ENCODE measurements at places on chromosomes 6 and 20.

GRCh38 chr20:1002682-1003561 is 811 bp upstream of the RSPO4 start:
- no peak for DNase-seq

- peak; percentile 16 for DNase-seq
These were observed 560 bp downstream of the YTHDF1 start for GRCh38 chr20:63215101-63216040.

DNA sequence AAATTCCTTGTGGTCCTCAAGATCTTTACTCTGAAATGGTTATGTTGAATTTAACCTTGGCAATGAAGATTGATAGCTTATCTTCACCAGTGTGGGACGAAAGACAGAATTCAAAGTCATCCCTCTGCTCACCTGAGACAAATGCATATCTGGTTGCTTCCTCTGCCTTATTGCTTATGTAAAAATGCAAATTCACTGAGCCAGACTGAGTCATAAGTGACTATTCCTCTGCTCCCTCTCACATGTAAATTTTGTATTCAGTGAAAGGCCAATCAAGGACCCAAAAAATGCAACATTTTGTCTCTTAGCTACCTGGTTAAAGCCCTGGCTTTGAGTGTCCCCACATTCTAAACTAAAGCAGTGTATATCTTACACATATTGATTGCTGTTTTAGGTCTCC is 593.1 kb upstream of the GJE1 start:
- no peak for DNase-seq

GRCh38 chr6:14743474-14744211 is 502.2 kb upstream of the JARID2 start:
- peak; percentile 80 for DNase-seq

- DNase-seq = no peak
These were observed 222.8 kb upstream of the CDYL start for GRCh38 chr6:4553387-4553786.

Data from AML-193 (cell line).